ENCODE measurements at places on chromosomes 6 and 20. TPM values are rescaled to one million over a fixed set of nuclear protein-coding genes. Genes with fewer than 3 reads are reported as not detected.
A peak's percentile ranks its signal among the peaks of the same experiment; 100 is the strongest.

Gene HDGFL1
- total RNA-seq: not detected

Gene KCNK16
- not detected for total RNA-seq

Gene STMND1
- not detected for total RNA-seq

GRCh38 chr20:15018966-15019365 lies 681.6 kb upstream of the FLRT3 start:
- DNase-seq: no peak

DNA sequence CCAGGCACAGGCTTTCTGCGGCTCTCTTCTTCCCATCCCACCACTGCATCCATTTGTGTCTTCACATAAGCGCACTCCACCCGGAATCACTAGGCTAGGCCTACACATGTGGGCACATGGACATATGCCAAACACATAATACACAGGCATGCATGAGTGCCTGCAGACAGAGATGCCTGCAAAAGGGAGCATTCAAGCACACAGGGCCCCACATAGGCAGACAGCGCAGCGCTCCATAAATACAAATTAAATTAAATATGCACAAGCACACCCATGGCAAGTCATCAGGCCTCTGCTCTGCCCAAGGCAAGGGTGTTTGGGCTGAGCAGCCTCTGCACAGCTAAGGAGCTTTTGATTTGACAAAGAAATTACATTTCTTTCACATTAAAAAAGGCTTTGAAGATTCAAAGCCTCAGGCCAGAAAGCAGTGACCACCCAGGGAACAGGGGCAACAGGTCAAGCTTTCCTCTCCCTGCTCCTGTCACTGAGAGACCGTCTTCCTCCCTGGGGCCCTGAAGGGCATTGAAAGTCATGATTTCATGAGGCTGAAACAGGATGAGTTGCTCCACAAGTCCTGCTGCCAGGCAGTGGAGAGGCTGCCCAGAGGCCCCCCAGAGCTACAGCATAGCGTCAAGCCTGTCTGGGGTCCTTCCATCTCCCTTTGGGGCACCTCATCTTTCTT lies 134.2 kb upstream of the LRFN2 start:
- no peak for DNase-seq

- peak; percentile 38 for DNase-seq
These were observed 28.5 kb downstream of the CHRNA4 start for GRCh38 chr20:63332488-63333240.

DNA sequence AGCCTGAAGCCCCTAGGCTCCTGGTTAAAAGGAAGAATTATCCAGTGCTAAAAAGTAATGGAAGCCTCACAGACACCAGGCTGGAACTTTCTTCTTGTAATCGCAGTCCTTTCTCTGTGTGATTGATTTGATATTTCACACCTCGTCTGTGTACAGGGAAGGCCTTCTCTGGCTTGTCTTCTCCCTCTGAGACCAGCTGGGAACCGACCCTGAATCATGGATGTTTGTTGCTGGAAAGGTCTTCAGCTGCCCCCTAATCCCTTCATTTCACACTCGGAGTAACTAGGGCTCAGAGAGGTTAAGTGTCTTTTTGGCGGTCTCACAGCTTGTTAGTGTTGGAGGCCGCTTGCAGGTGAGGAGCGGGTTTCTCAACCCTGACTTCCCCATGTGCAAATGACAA lies 500.2 kb upstream of the CDH4 start:
- no peak for DNase-seq

DNA sequence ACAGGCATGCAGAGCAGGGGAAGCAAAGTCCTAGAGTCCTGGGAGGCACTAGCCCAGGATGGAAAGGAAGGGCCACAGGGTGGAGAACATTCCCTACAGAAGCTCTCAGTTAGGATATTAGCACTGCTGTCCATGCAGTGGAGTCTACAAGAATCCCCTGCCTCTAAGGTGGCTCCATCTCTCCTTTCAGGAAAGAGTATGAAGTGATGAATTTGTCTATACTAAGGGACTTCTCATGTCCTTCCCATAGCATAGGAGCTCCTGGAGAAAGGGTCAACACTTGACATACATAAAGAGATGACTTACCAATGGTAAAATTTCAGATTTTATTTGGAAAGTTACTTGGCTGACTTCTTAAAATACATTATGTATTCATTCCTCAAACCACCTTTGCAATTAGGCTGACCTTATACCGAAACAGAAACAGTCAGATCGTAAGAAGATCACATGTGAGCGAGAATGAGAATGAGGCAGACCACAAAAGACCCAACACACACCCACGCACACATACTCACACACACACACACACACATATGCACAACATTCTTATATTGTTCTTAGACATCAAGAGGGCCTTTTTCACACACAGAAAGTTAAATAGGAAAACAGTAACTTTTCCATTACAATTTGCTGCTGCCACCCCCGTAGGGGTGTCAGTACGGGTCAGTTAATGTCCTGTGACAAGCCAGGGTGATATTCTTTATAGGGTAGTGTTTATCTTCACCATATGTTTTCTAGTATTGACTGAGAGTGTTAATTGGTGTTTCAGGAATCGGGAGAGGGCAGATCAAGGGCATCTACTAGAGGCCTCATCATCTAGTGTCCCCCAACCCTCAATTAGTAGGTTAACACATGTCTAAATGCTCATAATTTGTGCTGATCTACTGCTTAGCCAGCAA lies 159.4 kb downstream of the FAXC start:
- DNase-seq: no peak

- no peak for DNase-seq
These were observed 53.0 kb upstream of the ZNF337 start for GRCh38 chr20:25749649-25750048.

DNA sequence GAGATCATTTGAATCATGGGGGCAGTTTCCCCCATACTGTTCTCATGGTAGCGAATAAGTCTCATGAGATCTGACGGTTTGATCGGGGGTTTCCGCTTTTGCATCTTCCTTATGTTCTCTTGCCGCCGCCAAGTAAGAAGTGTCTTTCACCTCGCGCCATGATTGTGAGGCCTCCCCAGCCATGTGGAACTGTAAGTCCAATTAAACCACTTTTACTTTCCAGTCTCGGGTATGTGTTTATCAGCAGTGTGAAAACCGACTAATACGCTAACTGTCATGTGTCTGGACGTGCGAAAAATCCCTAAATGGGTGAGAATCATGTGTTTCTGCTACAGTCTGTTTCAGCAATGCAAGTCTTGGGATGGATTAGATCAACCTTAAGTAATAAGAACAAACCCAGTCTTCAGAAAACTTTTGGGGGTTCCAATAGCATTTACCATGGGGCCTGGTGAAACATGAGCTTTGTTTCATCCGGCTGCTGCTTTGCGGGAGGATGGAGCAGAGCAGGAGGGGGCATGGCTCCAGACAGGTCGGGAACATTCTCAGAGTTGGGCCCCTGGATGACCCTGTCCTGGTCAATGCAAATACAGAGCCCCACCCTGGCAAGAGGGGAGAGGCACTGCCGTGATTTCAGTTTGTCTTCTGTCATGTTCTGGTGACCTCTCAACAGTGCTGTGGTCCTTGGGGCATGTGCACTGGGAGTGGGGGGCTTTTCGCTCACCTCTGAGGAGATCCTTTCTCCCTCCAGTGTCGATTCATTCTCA lies 41.5 kb downstream of the CTCFL start:
- DNase-seq: no peak

GRCh38 chr6:41894366-41895299 lies 542 bp downstream of the USP49 start:
- DNase-seq: no peak

DNA sequence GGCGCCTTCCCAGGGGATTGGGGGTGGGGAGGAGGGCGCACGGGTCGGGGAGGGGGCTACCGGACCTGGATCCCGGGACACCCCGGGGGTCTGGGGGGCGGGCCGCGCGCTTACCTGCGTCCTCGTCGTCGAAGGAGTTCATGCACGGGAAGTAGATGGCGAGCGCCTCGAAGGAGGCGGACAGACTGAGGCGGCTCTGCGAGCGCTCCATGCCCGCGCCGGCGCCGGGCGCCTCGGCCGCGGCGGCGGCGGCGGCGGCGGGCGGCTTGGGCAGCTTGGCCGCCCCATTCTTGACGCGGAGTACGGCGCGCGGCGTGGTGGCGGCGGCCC lies 320 bp downstream of the RIMS4 start:
- no peak for DNase-seq

Data from psoas muscle (tissue), 8 donors.